Central memory CD8-positive, alpha-beta T cell (primary cell): ENCODE measurements at places on chromosomes 1 and 21.

GRCh38 chr21:33411949-33412430 is 8.8 kb downstream of the IFNGR2 start:
- DNase-seq: no peak

DNA sequence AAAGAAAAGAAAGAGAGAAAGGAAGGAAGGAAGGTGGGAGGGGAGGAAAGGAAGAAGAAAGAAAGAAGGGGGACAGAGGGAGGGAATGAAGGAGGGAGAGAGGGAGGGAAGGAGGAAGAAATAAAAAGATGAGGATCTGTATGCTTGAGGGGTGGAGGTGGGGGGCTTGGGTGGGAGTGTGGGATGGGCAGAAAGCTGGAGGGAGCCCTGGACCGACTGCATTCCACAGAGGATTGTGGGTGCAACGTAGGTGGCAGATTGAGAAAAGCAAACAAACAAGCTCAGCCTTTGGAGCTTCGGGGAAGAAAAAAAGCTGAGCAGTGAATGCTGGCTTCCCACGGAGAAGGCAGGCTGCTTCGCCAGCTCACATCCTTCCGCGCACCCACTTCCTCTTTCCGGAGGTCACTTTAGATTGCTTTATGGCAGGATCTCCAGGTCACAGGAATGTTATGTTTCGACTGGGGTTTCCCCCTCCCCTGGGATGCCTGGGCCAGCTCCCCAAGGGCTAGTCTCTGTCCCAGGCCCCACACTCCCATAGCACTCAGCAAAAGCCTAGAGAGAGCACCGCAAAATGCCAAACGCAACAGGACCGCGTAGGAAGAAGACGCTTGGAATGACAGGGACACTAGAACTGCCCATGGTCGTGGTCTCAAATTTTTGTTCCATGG is 20.7 kb upstream of the LGALS8 start:
- DNase-seq: no peak

GRCh38 chr1:212981025-212981495 is 30.7 kb downstream of the VASH2 start:
- DNase-seq: no peak

- DNase-seq: no peak
Observed at GRCh38 chr1:230145953-230146476, 79.0 kb downstream of the GALNT2 start.

DNA sequence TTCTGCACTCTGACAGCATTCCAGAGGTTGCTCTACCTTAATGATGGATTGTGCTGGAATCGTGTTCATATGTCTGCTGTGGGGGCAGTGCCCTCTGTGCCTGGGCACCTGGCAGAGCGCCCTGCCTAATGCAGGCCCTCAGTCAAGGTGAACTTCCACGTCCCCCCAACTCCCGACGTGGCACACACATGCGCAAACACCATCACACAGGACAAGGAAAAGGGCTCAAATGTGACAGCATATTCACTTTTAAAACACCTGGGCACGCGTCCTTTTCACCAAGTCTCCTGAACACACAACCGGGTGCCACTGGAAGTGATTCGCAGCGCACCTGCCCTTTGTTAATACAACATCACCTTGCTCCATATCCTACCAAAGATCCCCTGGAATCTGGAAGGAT is 11.7 kb downstream of the TPRG1L start:
- DNase-seq: no peak

DNA sequence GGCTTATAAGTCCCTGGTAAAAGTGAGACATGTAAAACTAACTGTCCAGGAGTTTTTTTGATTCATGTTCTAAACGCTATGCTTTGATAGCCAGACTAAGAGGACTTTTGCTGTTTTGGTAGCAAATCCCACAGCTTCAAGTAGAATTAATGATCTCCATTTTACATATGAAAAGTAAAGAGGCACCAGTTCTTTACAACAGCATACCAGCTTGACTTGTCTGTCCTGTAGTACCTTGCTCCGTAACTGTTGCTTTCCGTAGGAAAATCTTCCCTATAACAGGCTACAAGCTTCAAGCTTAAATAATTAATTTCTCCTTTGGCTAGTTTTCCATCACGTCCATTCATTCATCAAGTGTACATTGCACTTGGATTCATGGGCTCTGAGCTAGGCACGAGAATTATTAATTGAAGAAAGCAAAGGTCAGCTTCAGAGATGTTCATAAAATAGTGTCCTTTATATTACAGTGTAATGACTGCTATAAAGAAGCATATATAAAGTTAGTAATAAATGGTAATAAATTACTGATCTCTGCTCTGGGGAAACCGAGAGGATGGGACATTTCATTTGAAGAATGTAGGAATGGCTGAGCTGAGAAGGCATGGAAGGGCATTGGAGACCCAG is 29.2 kb downstream of the B3GALT5 start:
- DNase-seq: no peak

DNA sequence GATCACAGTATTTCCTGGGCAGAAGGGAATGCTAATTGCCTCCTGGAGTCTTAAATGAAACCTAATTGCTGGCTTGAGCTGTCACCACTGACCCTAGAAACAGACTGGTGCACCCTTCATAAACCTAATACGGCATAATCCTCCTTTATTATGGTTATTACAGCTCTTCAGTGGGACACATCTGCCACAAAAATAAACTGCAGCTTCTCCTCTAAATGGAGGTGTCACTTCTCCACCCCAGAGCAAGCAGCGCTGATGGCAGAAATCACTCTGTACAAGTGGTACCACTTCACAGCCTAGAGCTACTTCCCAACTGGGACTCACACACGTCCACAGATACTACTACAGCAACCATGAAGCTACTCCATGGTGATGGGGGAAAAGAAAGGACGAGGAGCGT is 11.1 kb downstream of the PTPN14 start:
- DNase-seq: no peak

- DNase-seq: no peak
Observed at GRCh38 chr21:34881839-34882371, 167.2 kb downstream of the RUNX1 start.

GRCh38 chr1:153141377-153141776 is 9.3 kb downstream of the SPRR2G start:
- no peak for DNase-seq

GRCh38 chr1:8474369-8474768 is 156.5 kb downstream of the SLC45A1 start:
- no peak for DNase-seq

GRCh38 chr1:117051224-117052064 is 8.7 kb upstream of the TTF2 start:
- no peak for DNase-seq

DNA sequence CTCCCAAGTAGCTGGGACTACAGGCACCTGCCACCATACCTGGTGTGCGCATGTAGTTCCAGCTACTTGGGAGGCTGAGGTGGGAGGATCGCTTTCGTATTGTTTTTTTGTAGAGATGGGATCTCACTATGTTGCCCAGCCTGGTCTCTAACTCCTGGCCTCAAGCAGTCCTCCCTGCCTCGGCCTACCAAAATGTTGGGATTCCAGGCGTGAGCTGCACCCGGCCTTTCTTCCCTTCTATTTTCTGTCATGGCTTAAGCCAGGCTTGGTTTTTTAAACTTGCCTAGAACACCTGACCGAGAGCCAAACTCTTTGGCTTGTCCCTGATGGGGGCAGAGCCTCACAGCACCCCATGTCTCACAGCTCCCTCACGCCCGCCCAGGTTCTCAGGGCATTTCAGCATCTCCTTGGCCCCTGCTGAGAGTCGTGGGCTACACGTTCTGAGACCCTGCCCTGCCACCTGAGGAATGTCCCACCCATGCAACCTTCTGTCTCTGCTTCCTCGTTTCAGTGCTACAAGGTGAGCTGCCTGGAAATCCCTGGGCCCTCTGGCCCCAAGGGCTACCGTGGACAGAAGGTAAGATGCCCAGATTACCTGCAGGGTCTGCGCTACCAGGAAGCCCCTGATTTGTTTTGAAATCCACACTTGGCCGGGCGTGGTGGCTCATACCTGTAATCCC is 15.7 kb downstream of the COL6A2 start:
- no peak for DNase-seq

- no peak for DNase-seq
Observed at GRCh38 chr1:50418600-50419109, 4.6 kb downstream of the DMRTA2 start.

GRCh38 chr1:244159646-244160045 is 108.6 kb downstream of the ZBTB18 start:
- DNase-seq: no peak

DNA sequence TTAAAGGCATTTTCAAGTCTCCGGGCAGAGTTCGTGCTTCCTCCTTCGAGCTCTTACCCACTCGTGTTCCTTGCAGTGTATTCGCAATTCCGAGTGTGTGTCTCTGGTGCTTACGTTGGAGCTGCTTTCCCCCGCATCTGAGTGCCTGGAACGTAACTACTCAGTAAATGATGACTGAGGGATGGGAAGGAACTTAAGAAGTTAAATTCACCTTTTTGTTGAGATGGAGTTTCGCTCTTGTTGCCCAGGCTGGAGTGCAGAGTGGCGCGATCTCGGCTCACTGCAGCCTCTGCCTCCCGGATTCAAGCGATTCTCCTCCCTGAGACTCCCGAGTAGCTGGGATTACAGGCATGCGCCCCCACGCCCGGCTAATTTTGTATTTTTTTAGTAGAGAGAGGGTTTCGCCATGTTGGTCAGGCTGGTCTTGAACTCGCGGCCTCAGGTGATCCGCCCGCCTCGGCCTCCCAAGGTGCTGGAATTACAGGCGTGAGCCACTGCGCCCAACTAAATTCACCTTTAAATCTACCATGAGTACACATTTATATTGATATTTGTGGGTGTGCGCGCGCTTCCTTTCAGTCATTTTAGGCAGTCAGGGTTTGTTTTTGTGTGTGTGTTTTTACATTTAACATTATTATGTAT is 837 bp downstream of the NDUFS5 start:
- DNase-seq: no peak

DNA sequence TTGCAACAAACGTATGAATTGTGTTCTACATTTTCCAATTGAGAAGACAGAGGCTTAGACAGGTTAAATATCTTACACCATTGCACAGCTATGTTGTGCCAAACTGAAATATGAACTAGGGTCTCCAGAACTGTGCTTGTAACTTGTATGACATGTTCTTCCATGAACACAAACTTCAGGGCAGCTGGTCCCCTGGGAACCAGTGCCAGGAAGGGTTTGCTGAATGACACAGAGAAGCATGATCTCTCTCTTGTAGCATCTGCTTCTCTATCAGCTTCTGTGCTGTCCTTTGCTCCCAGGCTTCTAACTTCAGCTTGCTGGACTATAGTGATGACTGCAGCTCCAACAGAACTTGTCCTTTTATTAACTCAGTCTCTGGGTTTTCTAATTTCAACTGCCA is 385.5 kb downstream of the SIPA1L2 start:
- no peak for DNase-seq

GRCh38 chr1:163610486-163610885 is 288.7 kb downstream of the NUF2 start:
- DNase-seq: no peak

- no peak for DNase-seq
Observed at GRCh38 chr1:192626366-192627179, 9.4 kb upstream of the RGS13 start.

GRCh38 chr1:186418503-186418902 is 42.4 kb downstream of the PDC start:
- DNase-seq: no peak

DNA sequence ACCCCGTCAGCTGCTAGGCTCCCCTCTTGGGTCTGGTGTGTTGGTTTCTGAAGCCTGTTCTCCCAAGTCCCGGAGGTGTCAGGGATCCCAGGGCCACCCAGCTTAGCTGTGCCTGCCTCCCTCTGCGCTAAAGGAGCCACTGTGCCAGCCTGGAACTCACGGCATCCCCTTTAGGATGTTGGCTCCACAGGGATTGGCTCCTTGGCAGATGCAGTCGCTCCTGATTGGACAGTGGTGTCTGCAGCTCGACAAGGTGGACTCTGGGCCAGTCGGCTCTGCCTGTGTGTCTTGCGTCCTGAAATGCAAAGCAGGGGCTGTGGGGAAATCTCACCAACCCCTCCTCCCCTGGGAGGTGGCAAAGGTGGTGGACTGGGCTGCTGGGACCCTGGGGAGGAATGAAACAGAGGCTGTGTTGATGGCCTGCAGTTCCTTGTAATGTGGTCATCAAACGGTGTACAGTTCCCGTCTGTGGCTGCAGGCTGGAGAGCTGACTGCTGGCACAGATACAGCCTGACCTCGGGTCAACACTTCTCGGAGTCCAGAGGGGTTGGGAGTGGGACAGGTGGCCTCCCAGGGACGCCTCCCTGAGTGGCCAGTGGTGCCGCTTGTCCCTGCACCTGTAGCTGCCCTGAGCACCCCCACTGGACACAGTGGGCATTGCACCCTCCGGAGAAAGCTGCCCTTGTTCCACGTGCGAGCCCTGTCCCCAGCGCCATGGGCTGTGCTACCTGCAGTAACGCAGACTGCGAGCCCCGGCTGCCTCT is 11.5 kb upstream of the KCNAB2 start:
- DNase-seq: no peak

DNA sequence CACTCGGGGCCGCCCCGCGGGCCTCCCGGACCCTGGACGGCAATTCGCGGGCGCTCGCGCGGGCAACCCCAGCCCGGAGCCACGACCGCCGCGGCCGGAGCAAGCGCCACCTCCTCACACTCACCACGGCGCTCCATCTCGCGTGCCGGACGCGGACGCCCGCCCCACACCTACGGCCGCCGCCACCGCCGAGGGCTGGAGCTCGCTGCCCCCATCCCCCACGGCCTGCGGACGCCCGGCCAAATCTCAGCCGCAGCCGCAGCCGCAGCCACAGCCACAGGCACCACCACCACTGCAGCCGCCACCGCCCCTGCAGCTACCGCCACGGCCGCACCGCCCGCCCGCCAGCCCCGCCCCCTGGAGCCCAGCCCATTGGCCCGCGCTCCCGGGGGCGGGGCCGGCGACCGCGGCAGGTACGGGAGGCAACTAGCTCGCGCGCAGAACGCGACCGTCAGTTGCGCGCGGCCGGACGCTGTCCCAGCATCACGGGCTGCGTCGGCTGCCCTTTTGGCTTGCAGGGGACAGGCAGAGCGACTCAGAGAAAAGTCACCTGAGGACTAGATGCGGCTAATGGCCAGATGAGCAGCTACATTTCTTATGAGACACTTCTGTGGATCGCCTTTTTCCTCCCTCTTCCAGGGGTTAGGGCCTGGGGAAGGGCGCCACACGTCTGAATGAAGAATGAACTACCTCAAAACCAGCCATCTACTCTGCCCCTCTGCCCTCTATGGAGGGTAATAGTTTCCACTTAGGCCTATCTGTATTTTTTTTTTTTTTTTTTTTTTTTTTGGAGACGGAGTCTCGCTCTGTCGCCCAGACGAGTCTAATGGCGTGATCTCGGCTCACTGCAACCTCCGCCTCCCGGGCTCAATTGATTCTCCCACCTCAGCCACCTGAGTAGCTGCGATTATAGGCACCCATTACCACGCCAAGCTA is at the start of gene ARHGAP29:
ARHGAP29 (minus strand) TSS at position 294 of the 936 bp plus-strand sequence. CDS start 5,973 bp downstream, outside the sequence.
- DNase-seq: no peak

GRCh38 chr1:15282810-15283474 is 35.9 kb downstream of the FHAD1 start:
- DNase-seq: no peak

DNA sequence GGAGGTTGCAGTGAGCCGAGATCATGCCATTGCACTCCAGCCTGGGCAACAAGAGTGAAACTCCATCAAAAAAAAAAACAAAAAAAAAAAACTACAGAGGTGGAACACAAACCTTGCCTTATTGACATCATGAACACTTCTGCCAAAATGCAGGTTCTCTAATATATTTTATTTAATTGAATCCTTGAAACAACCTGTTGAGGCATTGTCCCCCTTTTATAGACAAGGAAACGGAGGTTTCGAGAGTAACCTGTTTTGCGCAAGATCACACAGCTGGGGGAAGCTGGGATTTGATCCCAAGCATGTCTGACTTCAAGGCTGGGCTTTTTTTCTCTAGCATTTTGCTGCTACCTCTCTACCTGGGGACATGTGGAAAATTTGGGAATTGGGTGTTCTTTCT is 2.8 kb downstream of the SZRD1 start:
- DNase-seq: no peak

GRCh38 chr1:183403498-183403897 is 14.7 kb downstream of the NMNAT2 start:
- no peak for DNase-seq
